ENCODE measurements at places on chromosomes 6 and 20.

DNA sequence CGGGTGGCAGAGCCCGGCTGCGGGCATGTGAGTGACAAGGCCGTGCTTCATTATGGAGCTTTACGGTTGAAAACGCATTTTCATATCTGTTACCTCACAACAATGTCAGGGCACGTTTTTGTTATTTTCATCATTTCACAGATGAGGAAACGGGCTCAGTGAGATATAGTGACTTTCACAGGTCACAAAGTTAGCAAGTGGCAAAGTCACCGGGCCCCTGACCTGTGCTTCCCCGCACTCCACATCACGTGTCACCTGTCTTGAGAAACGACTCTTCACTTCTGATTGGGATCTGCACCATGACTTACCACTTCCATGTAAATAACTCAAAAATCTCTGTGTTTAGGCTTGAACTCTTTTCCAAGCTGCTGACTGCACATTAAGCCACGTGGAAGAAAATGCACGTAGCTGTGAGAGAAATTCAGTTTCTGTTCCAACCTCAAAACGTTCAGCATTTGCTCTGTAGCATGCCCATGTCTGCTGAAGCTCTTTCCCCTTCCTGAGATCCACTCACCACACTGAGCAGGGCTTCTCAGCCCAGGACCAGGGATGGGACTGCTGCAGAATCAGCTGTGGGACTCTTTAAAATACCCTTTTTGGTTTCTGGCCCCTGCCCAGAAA, 107.2 kb downstream of the ARMC2 start:
- no peak for DNase-seq

- no peak for DNase-seq
These were observed 18.4 kb upstream of the PTPRK start for GRCh38 chr6:128538763-128539162.

DNA sequence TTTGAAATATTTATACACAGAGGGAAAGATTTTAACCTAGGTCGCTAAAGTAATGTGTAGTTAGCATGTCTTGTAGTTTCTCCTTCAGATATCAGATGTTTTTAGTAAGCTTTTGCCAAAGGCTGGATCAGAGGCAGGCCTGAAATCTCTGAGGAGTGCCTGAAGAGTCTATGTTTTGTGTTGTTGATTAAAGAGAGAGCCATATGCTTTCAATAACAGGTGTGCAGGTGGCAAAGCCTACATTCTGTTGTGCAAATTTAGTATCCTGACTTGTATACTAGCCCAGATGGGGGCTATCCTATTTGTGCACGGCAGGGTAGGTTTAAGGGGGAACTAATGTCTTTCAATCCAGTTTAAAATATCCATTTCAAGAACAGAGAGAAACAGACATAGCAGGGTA, 167.1 kb upstream of the ATXN1 start:
- no peak for DNase-seq

GRCh38 chr20:44911264-44911921, 1.5 kb downstream of the PABPC1L start:
- DNase-seq = no peak

GRCh38 chr6:159461266-159461665, 231.8 kb downstream of the SOD2 start:
- no peak for DNase-seq

GRCh38 chr6:149642829-149643580, 5.5 kb downstream of the KATNA1 start:
- no peak for DNase-seq

DNA sequence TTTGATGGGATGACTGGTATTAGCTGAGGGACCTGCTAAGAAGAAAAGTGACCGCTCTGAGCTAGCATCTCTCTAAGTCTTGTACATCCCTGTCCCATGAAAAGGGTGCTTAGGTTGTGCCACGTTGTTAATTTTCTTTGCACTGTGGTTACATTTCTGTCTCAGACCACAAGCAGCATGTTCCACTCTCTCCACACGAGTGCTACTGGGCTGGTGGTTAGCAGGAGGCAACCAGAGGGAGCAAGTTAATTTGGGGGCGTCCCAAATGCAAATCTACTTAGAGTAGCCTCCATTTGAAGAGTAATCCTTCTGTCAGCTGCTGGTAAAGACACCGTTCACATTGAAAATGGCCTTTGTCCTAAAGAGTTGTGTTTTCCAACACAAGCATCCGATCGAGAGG, 3.4 kb upstream of the SCML4 start:
- no peak for DNase-seq

GRCh38 chr6:34934516-34934915, 45.5 kb downstream of the ANKS1A start:
- DNase-seq = no peak

DNA sequence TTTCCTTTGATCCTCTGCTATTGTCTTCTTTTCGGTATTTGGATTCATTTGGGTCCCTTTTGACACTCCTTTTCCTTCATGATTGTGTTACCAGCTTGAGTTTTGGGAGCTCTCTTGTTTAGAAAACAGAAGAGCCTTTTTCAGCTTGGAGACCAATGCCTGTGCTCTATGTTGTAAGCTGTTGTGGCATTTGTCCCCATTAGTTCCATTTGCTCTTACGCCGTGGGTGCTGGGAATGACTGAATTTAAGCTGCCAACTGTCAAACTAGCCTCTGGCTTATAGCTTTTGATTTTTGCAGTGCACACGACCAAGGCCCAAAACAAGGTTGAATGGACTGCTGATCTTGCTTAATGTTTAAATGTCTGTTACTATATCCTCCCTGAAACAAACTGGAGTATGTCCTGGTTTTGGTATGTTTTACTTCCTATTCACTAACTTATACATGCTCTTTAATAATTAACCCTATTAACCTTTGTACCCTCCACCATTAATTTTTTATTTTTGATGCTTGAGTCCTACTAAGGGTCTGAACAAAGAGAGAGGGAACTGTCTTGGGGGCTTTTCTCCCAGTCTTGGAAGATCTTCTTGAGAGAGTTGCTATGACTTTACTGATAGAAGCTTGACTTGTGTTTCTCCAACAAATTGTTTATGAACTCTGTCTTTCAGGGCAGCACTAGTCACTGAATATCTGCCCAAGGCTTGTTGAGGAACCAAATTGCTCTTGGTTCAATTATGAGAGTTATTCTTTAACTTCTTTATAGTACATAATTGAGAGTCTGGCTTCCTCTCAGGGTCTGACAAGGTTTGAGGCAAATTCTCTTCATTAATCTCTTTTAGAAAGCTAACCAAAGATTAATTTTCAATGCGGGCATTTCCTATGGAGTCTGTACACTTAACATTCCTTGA, 100.3 kb upstream of the SIRPG start:
- no peak for DNase-seq

DNA sequence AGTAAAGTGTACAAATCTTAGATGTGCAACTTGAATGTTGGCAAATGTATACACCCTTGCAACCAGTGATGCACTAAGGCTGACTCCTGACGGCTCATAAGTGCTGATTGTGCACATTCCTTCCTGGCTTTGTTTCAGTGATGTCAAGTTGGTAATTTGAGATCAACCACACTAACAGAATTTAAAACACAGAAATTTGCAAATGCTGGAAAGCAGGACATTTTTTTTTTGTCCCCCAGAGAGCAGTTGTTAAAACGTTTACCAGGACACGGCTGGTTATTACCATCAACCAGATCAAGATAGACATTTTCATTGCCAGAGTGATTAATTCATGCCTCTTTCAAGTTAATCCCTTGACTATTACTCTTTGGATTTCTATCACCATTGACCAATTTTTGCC, 735.6 kb downstream of the RFPL4B start:
- no peak for DNase-seq

- DNase-seq = no peak
These were observed 10.1 kb upstream of the TSPYL1 start for GRCh38 chr6:116289876-116290275.

- no peak for DNase-seq
These were observed 61.8 kb downstream of the BTBD3 start for GRCh38 chr20:11979306-11979990.

DNA sequence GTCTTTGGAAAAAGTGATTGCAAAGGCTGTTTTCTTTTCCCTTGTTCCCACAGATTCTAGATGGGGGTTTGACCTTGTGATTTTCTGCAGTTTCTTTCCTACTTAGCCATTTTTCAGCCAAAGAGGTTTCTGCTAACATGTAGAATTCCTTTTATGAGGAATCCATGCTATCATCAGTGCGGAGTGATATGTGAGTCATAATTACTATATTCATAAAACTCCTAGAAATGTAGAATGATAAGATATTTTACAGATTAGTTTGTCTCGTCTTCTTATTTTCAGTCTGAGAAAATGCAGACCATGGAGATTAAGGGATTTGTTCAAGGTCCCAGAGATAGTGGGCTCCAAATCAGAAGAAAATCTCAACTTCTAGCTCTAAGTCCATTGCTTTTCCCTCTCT, 98.6 kb downstream of the KCNQ5 start:
- DNase-seq = no peak

DNA sequence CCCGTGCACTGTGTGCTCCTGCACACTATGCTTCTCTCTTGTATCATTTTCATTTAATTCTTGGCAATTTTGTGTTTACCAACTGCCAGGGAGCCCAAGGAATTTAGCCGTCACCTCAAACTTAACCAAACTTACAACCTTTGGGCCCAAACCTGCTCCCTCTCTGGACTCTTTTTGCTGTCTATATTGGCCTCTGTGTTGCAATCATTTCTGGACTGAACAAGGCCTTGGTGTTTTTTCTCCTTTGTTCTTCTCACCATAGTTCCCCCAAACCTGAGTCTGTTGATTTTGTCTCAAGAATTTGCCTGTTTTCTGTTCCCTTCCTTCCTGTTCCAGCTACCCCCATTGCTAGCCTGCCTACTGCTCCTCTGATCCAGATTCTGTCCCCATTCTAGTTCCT, 19.2 kb downstream of the DCBLD1 start:
- no peak for DNase-seq

DNA sequence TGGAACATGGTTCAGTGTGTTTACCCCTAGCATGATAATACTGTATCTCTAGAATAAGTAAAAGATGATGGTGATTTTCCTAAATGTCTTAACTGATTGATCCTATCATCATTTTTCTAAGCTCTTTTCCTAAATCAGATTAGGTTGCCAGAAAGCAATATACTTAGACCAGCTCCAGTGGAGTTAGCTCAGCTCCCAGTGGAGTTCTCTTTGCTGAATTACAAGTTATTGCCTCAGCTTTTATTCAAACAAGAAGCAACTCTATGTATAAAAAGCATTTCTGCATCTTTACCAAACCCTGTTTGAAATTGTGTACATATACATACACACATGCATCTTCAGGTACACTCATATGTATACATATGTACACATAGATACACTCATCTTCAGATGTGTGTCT, 44.9 kb downstream of the SNX9 start:
- DNase-seq = no peak

- no peak for DNase-seq
These were observed 10.3 kb downstream of the RIN2 start for GRCh38 chr20:19768325-19768842.

GRCh38 chr6:31187780-31188194, 17.3 kb upstream of the POU5F1 start:
- DNase-seq = no peak

DNA sequence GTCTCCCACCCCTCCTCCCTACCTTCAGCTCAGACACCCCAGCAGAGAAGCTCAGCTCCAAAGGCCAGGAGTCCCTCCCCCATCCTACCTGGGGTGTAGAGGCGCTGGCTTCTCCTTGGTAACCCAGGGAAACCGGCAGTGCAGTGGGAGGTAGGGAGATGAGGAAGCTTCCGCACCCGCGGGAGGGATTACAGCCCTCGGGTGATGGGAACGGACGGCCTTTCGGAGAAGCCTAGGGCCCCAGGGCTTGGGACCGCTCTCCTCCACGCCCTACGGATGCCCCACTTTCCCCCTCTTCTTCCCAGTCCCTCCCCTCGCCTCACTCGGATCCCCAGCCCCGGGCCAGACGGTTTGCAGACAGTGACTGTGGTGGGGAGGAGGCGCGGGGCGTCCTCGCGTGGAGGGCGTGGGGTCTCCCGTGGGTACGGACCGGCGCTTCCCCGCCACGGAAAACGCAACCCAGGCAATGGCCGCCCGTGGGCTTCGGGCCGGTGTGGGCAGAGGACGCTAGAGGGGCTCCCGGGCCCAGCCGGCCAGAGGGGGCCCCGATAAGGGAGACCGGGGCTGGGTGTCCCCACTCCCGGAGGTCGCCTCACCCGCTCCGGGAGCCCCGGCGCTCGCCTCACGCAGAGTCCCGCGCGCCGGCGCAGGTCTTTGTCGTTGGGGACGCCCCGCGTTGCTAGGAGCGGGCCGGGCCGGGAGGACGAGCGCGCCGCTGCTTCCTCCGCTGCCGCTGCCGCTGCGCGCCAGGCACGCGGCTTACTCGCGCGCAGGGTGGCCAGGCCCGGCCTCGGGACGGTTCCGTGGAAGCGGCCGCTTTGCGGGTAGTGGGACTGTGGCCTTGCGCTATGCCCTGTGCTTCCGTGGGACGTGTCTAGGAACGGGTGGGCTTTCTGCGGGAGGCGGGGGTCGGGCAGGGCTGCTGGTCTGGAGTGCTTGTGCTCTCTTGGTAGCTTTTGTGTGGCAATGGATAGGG, 15.8 kb downstream of the AARS2 start:
- DNase-seq = peak; percentile 27

DNA sequence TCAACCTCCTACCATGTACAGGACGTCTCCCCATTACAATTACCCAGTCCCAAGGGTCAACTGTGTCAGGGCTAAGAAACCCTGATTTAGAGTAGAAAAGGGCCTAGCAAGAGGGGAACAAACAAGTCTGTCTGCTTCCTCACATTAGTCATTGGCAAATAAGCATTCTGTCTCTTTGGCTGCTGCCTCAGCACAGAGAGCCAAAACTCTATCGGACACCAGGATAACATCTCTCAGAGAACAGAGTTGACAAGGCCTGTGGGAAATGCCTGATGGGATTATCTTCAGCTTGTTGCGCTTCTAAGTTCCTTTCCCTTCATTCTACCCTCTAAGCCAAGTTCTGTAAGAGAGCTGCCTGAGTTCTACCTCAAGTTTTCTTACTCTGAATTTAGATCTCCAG, 19.0 kb upstream of the VSX1 start:
- DNase-seq = no peak

DNA sequence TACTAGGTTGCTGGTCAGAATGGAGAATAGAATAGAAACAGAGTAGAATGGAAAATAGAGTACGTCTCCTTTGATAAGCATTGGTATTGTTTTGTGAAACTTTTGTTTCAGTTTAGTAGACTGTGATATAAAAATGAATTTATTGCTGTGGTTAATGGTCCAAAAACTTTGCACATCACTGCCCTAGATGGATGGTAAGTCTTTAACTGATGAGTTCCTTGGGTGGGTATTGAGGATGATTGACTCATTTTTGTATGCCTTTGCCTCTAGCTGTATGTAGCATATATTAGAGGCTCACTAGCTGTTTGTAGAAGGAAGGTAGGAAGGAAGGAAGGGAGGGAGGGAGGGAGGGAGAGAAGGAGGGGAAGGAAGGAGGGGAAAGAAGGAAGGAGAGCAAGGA, 48.3 kb downstream of the ZDHHC14 start:
- no peak for DNase-seq

GRCh38 chr20:2807019-2807418, 6.6 kb upstream of the CPXM1 start:
- no peak for DNase-seq

DNA sequence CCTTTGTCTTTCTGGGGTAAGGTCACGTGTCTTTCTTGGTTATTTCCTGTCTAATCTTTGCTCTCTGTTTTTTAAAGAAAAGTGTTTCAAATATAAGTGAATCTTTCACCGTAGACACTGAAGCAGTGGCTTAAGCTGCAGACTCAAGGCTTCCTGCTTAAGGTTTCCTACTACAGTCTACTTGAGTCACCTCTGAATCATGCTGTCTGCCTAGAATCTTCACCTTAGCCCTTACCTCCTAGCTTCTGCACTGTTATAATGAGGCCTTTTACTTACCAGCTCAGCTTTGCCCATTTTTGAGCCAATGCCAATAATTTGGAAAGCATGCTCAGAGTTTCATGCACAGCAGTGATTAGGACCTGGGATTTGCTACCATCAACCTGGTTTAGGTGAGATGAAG, 30.6 kb downstream of the ADGRF4 start:
- no peak for DNase-seq

Measured in caudate nucleus (tissue), 63 donors.